ENCODE measurements at places on chromosomes 11 and 22. TPM values are rescaled to one million over a fixed set of nuclear protein-coding genes. Genes with fewer than 3 reads are reported as not detected.

GRCh38 chr11:102534261-102534872 lies 3.8 kb upstream of the MMP7 start:
- DNase-seq = no peak

GRCh38 chr11:88596786-88597185 lies 259.2 kb upstream of the CTSC start:
- no peak for DNase-seq

- DNase-seq = no peak
Observed at GRCh38 chr22:23796461-23796860, 9.7 kb downstream of the SMARCB1 start.

DNA sequence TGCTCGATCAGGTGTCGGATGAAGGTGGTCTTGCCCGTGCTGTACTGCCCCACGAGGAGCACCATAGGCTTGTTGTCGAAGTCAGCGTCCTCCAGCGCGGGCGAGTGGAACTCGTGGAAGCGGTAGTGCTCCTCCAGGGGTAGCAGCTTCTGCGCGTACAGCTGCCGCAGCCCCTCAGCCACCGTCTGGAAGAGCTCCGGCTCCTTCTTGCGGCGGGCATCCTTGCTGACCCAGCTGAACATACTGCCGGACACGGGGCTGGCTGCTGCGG lies 263 bp downstream of the EHD1 start:
- DNase-seq = no peak

DNA sequence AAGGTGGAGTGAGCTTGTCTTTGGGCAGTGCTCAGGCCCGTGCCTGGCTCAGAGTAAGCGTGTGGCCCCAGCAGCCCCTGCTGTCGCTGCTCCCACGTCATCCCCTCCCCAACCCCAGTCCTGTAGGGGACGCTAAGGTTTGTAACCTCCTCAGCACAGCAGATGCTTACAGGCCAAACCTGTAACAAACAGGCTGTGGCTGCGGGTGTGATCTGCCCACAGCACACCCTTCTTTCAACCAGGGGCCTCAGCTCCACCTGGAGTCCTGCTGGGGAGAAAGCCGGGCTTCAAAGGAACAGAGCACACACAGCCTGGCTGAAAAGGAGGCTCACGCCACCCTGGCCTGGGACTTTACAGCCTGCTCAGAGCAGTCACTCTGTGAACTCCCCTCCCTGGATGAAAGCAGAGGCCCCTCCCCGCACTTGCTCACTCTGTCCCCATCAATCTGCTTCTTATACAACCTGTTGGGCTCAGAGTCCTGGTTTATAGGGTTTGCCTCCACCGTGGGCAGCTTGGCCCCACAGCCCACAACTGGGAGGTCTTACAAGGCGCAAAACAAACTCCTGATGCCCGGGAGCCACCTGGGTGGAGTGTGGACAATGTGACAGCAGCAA lies 54.3 kb downstream of the SCUBE1 start:
- no peak for DNase-seq

DNA sequence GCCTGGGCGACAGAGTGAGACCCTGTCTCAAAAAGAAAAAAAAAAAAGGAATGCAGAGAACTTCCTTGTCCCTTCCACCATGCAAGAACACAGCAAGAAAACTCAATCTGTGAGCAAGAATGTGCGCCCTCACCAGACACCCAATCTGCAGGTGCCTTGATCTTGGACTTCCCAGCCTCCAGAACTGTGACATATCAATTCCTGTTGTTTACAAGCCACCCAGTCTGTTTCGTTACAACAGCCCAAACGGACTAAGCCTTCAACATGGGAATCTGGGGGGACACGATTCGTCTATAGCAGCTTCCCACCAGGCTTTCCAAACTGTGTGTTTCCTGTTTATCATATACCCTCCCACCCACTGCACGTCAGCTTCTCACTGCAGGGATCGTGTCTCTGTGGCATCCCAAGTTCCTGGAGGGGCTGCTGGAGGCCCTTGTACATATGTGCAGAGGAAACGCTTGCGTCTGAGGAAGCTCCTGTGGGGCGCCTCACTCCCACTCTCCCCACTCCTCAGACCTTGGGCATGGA lies 11.0 kb upstream of the PSMC3 start:
- no peak for DNase-seq

GRCh38 chr11:17725174-17725573 lies 5.8 kb downstream of the MYOD1 start:
- no peak for DNase-seq

- DNase-seq = no peak
Observed at GRCh38 chr11:115860246-115860645, 356.0 kb upstream of the CADM1 start.

- DNase-seq = no peak
Observed at GRCh38 chr11:66743271-66743968, 14.4 kb upstream of the SPTBN2 start.

DNA sequence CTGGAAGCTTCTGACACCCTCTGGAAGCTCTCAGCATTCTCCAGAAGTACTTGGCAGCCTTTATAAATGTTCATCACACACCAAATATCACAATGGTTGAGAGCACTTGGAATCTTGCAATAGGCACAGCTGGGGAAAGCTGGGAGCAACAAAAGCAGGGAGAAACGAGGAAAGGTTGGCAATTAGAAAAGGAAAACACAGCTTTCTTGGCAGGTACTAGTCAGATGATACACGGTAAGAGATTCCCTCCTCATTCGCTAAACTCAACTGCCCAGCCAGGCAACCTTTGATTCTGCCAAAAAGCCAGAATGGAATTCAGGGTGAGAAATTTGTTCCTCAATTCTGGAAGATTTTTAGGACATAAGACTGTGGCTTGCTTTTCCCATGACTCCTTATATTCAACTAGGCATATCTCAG lies 576.9 kb upstream of the ANO5 start:
- no peak for DNase-seq

DNA sequence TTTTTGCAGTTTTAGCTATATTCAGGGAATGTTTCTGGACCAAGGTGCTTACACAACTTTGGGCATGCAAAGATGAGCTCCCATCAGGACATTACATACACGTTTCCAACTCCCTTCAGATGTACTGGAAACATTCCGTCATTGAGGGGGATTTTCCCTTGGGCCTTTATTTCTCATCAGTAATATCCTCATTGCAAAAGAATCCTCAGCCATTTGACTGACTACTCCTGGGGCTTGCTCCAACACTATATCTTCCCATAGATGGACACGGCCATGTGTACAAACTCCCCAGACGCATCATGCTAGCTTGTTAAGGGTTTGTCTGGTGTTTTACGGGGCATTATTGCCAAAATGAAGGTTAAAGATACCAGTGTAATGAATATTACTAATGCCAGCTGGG lies 59.3 kb upstream of the NUP160 start:
- no peak for DNase-seq

DNA sequence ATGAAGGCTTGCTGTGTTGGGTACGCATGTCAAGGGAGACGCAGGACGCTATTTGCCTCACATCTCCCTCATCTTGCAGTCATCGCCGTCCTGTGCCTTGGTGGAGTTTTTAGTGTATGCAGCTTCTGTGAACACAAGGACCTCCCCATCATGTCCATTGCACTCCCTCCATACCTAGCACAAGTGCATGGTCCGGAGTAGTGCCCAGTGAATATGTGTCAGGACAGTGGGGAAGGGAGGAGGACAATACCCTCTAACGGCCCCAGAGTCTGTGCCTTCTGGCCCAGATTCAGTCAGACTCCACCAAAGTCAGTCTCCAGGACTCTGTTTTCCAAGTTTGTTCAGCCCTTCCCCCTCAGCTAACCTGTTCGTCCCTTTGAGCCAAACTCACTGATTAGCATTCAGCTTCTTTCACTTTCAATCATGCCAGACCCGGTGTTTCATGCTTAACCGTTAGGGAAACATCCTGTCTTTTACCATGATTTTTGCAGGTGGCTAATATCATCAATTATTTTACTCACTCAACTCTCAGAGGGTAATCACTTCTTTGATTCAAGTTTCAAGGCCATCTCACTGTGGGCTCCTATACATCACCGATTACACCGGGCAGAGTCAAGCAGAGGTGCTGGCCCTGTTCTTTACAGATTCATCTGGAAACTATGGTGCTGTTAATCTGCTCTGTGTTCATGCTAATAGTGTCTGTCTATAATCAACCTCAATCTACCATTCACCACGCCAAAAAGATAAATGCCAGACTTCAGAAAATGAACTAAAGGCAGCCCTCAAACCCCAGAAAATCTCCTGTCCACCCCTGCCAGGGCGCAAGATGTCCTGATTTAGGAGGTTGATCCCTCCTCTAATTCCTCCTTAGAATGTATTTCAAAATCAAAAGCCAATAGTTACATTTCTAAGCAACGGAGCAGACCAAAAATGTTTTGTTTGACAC lies 156.5 kb downstream of the RRAS2 start:
- DNase-seq = no peak

DNA sequence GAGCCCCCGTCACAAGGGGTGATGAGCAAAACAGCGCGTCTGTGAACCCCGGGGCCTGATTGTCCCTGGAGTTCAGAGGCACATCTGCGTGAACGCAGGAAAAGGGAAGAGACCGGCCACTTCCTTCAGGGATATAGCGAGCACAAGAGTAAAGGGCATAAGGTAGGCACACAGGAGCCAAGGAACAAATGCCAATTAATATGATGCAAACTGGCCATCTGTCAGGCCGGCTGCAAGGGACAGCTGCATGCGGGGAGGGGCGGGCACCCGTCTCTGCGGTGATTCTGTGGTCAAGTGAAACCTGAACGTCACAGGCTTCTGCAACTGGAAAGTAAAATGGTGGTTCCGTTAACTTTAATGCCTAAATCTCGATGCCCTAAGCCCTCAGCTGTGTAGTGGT lies 64.7 kb downstream of the TRIM29 start:
- DNase-seq = peak; percentile 74

GRCh38 chr11:71408826-71409225 lies 39.4 kb downstream of the DHCR7 start:
- DNase-seq = no peak

GRCh38 chr22:38862375-38863329 lies 9.4 kb downstream of the CBX6 start:
- DNase-seq = peak; percentile 73

- no peak for DNase-seq
Observed at GRCh38 chr11:59698506-59698905, 15.1 kb downstream of the OR10V1 start.

- DNase-seq = peak; percentile 60
Observed at GRCh38 chr22:24271386-24271854, 789 bp downstream of the SPECC1L start.

DNA sequence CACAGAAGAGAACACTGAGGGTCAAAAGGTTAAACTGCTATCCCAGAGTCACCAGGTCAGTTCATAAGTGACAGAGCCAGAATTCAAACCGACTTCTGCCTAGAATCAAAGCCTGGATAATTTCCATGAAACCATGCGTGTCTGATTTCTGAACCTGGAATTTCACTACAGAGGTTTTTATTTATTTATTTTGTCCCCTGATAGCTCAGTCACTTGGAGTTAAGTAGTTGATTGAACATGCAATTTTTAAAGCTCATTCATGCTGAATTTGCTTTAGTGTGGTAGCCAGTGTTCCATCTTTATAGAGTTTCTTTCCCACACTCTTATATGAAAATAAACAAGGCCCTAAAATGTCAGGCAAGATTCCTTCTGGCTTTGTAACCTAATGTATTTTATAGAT lies 93.2 kb downstream of the NAV2 start:
- no peak for DNase-seq

DNA sequence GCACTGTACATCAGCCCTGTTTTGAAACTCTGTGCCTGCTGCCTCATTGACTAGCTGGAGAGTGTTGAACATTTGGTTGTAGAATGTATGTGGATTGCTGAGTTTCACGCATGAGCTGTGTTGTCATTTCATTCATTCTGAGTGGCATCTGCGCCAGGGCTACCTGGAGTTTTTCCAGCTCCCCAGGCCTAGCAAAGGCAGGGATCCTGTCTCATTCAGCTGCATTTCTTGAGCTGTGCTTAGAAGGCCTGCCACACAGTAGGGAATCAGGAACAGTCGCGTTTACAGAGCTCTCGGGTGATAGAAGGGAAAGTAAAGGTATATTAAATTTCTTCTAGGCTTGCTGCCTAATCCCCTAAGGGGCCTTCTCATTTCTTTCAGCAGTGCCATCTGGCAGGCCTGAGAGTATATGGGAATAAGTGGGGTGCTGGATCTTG lies 44.3 kb downstream of the PTPRJ start:
- no peak for DNase-seq

- no peak for DNase-seq
Observed at GRCh38 chr11:19934828-19935259, 222.2 kb downstream of the NAV2 start.

DNA sequence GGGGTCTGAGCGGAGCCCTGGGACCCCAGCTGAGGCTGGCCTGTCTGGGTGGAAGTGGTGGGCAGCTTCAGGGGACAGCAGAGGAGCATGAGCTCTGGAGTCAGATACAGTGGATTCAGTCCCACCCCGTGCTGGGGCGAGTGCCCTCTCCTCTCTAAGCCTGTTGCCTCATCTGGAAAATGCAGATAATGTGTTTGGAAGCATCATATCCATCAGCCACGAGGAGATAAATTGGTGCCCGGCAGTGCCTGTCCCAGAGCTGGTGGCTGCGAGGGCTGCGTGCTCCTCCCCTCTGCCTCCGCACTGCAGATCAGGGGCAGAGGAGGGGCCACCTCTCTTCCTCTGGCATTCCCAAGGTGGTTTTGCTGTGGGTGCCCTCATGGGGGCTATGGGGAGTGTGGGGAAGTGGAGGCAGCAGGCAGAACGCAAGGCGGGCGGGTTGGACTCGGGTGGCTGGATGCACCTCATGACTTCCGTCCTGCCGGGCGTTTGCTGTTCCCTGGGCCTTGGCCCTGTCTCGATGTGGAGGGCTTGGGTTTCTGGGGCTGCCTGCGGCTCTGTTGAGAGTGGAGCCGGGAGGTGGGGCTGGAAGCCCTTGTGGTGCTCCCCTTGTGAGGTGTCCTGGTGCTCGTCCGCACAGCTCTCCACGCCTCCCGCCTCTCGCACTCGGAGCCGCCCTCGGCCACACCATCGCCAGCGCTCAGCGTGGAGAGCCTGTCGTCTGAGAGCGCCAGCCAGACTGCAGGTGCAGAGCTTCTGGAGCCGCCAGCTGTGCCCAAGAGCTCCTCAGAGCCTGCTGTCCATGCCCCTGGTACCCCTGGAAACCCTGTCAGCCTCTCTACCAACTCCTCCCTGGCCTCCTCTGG lies 20.9 kb downstream of the MICALL1 start:
- no peak for DNase-seq

DNA sequence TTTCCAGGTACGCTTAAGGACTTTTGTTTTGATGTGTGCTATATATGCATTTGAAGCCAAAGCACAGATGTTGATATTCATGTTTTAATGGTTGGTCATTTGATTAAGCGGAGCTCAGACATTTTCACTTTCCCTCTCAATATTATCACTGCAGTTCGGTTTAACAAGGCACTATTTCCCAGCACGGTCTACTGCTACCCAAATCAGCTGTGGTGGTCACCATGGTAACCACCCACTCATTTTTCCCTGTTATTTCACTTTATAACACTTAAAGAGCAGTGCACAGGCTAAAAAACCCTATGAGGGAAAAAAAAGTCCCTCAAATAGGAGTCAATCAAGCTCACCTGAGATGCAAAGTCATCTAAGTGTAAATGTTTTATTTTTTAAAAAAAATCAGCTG lies 439.6 kb upstream of the CCDC90B start:
- no peak for DNase-seq

- DNase-seq = no peak
Observed at GRCh38 chr11:6742260-6742659, 29.5 kb downstream of the OR2AG2 start.

Gene MIOX
- polyA plus RNA-seq = not detected

Gene SUSD2
- polyA plus RNA-seq = 1.4 TPM

Gene TEX54
- polyA plus RNA-seq = not detected

Gene TRIM48
- not detected for polyA plus RNA-seq

Gene PPP6R3
- 43.2 TPM for polyA plus RNA-seq

Gene CSNK2A3
- polyA plus RNA-seq = 0.86 TPM

Gene NAALAD2
- 0.45 TPM for polyA plus RNA-seq
